Effector memory CD4-positive, alpha-beta T cell (primary cell): ENCODE measurements at places on chromosomes 1 and 21.

GRCh38 chr1:153780551-153780950 lies 5.3 kb downstream of the SLC27A3 start:
- DNase-seq = no peak

DNA sequence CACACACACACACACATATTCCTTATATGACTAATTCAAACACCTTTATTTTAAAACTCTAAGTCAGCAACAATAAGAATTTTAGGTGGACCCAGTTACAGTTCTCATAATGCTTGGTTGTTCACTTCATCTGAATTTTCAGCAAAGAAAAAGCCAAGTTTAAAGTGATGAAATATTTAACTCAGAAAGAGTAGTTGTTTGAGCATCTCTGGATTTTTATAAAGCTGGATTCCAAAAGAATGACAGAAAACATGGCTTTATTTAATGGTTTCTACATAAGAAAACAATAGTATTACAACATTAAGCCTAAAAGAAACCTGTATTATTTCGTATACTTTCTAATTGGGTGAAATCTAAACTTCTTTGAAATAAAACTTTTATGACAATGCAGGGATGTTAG lies 54.2 kb upstream of the ADAMTS5 start:
- no peak for DNase-seq

DNA sequence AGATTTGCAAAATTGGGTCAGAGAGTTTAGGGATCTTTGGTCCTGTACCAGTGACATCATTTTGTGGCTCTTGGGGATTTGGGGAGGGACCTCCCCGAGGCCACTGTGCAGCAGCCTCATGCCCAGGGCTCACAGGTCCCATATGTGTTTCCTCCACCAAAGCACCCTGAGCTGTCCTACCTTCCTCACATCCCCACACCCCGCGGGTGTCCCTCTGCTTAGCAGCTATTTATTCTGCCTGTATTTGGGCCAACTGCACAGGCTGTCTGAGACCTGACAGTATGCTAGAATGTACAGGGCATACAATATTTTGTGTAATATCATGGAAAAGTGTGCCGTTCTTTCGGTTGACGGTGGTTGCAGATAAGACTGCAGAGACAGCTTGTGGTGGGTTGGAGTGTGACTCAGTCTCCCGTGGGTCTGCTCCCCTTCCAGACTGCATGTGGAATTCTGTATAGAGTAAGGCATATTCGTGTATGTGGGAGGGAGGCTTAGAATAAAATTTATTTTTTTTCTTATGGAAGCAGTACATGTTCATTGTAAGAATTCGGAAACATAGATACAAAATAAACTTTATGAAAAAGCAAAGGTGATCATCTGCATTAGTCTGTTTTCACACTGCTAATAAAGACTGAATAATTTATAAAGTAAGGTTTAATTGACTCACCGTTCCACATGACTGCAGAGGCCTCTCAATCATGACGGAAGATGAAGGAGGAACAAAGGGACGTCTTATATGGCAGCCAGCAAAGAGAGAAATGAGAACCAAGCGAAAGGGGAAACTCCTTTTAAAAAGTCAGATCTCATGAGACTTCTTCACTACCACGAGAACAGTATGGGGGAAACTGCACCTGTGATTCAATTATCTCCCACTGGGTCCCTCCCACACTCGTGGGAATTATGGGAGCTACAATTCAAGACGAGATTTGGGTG lies 84.4 kb downstream of the ADARB1 start:
- no peak for DNase-seq

- no peak for DNase-seq
These were observed 68.5 kb upstream of the DUSP10 start for GRCh38 chr1:221810406-221810805.

DNA sequence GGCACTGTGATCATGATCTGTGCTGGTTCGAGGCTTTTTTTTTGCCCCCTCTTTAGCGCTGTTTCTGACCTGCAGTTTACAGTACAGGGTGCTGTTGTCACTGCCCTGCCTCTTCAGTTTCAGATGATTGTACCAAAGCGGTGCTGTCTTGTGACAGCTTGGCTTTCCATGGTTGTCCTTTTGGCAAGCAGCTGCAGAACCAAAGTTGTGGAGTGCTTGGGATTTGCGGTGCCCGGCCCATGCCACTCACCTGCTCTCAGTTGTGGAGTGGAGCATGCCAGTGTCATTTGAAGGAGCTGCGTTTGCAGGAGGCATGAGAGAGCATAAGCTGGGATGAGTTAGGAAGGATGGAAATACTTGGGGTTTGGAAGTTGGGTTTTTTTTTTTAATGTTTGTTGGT lies 48.4 kb downstream of the DOP1B start:
- no peak for DNase-seq

GRCh38 chr1:26530895-26531598 lies 1.5 kb downstream of the RPS6KA1 start:
- DNase-seq = no peak

DNA sequence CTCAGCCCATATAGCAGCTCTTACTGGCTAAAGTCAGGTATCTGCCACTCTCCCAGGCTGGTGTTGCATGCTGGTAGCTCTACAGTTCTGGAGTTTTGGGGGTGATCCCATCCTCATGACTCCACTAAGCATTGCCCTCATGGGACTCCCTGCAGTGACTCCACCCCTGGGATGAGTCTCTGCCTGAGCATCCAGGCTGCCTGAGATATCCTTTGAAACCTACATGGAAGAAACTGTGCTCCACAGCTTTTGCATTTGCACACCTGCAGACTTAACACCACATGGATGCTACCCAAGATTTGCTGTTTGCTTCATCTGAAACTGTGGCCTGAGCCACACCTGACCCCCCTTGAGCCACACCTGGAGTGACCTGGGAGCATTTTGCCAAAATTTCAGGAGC lies 226.4 kb downstream of the C1orf94 start:
- no peak for DNase-seq

- DNase-seq = no peak
These were observed 5.9 kb downstream of the NRIP1 start for GRCh38 chr21:15058854-15059263.

DNA sequence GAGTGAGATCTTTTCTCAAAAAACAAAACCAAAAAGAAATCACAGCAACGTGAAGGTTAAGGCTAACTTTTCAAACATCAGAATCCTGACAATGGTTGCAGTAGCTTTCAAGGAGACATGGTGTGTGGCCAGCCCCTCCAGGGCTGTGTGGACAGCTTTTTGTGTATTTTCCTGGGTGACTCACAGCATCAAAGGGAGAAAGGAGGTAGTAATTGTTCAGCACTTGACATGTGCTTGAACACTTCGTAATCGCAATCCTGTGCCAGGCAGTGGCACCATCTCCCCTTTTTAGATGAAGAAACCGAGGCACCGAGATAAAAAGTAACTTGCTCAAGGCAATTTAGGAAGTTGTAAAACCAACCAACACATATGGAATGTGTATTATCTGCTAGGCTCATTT lies 10.3 kb downstream of the NBL1 start:
- no peak for DNase-seq
